Stimulated activated naive CD4-positive, alpha-beta T cell treated with Interleukin-2 at 50 U/mL for 16 hours (primary cell): ENCODE measurements at places on chromosomes 7 and 10.

DNA sequence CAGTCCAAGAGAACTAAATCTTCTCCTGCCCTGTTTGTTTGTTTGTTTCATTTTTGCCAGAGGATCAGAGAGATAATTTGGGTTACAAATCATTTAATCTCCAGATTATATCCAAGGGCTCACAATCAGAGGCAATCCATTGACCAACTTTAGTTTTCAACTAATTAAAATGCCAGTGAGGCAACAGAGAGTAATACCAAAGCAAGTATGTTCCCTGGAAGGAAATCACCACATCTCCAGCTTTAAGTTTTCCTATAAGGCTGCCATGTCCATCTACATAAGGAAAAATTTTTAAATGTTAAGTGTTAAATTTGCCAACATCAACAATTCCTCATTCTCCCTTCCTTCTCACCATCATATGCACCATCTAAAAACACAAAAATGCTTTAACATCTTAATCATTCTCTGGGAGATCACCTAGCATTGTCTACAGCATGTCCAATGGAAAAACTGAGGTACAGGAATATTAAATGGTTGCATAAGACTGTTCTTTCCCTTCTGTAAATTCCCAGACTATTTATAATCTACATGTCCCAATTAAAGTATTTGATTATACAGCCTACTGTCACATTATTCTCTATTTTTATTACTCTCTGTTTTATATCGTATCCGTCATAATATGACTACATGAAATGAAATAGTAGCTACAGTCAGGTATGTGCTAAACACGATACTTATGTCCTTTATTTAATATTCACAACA lies 14.1 kb downstream of the USP54 start:
- no peak for DNase-seq

- no peak for DNase-seq
Observed at GRCh38 chr7:140641524-140642195, 1.0 kb upstream of the DENND2A start.

- DNase-seq: peak; percentile 52
Observed at GRCh38 chr10:6647811-6648526, 67.9 kb upstream of the PRKCQ start.

- DNase-seq: no peak
Observed at GRCh38 chr10:86775870-86776180, 19.4 kb downstream of the BMPR1A start.

DNA sequence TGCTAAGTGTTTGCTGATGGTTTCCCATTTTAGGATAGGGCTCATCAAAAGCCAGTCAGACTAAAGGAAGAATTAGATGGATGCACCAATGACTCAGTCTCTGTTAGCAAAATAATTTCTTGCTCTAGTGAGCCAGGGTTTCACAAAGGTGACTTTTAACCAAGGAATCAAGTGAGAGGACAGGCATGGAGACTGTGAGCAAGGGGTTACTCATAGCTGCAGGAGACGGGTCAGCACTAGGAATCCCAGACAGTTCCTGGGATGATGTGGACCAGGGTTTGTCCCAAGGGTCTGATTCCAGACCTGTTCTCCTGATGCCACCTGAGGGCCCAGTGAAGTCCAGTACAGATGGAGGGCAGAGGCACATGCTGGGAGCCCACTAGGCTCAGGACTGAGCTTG lies 138.1 kb downstream of the NOC3L start:
- DNase-seq: no peak

- no peak for DNase-seq
Observed at GRCh38 chr7:12244129-12244528, 33.0 kb downstream of the TMEM106B start.

- DNase-seq: no peak
Observed at GRCh38 chr7:22896917-22897316, 74.3 kb upstream of the TOMM7 start.

GRCh38 chr10:112951359-112952281 lies 1.6 kb downstream of the TCF7L2 start:
- DNase-seq: peak; percentile 28

GRCh38 chr10:61795551-61795950 lies 105.9 kb upstream of the ARID5B start:
- DNase-seq: no peak

GRCh38 chr10:131085091-131085860 lies 226.2 kb downstream of the TCERG1L start:
- DNase-seq: no peak

- no peak for DNase-seq
Observed at GRCh38 chr10:110782616-110783015, 89.1 kb upstream of the PDCD4 start.

- no peak for DNase-seq
Observed at GRCh38 chr10:62620491-62620890, 184.0 kb upstream of the ADO start.

- no peak for DNase-seq
Observed at GRCh38 chr7:70872188-70872587, 259.8 kb upstream of the GALNT17 start.

DNA sequence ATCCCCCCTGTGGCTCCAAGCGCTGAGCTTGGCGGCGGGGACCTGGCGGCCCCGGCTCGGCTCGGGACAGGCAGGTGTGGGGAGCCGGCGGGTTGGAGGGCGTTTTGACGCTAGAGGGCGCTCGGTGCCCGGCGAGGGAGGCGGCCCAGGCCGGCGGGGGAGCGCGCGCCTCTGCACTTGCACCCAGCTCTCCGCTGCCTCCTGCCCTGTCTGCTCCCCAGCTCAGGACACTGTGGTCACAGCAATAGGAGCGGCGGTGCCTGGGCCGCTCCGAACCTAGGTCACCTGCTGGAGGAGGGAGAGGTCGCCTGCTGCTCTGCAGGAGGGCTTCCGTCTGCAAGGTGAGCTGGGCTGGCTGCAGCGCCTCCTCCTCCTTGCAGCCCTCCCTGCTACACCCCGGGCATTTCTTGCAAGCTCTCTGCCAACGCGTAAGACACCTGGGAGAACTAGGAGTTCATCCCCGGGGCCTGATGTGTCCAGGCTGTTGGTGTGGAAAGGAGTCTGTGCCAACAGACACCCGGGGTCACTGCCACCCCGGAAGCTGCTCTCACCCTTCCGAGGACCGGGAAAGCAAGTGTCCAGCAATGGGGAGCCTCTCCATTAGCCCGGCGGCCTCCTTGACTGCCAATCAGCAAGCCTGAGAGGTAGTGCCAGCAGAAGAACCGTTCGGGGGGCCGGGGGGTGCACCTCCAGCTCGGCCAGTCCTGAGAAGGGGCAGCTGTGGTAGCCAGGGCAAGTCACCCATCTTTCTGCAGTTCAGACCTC lies 620.4 kb downstream of the GALNT17 start:
- no peak for DNase-seq

GRCh38 chr10:34916314-34916713 lies 101.2 kb upstream of the PARD3 start:
- DNase-seq: no peak

DNA sequence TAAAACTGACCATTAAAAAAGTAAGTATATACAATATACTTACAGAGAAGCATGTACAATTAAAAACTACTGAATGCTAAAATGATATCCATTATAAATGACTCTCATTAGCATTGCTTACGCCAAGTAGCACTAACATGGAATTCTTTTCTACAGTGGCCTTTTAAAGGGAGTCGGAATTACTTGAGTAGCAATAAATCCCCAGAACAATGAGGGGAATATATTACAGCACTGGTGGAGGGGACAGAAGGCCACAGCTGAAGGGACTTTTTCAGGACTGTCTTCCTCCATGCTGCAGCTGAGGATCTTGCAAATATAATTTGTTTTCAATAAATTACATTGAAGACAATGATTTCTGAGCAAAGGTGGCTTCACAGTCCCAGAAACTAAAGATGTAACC lies 97.0 kb downstream of the ALOX5 start:
- no peak for DNase-seq

DNA sequence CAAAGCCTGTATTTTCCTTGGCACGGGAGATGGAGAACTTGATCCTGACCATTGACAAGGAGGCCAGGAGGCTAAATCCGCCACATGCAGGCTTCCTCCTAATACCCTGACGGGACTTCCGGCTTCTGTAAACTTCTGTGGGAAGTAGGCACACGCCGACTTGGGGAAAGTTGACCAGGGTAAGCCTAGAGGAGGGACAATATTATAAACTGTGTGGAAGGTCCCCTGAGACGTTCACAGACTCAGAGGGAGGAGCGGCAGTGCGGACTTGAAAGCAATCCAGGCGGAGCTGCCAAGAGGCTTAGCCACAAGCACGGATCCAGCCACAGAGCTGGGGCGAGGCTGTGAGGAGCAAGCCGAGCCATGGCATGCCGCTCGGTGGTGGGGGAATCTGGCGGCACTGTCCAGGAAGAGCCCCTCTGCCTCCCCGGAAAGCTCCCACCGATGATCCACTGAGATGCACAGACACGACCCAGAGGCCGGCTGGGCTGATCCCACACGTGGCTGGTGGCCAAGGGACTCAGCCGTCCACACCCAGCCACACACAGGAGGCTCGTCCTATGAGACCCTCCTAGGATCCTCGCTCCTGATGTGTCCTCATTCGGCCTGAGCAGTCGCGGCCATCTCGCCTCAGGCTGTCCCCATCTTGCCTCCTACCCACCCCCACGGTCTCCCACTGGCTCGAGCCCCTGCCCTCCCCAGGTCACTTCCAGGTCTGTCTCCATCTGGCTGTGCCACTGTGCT lies 40.0 kb upstream of the INSIG1 start:
- no peak for DNase-seq

DNA sequence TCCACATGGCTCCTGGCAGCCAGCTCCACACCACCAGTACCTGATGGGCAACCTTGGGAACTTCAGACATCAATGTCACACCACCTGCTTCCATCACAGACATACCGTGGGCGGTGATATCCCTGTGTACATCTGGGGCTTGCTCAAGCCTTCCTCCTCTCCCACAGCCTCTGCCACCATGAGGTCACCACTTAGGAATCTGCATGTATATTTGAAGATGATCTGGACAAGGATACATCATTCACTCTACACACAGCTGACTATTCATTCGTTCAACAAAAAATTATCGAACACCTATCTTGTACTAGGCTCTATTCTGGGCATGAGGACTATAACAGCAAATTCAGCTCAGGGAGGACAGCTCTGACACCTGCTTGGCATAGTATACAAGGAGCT lies 6.8 kb downstream of the DLG5 start:
- DNase-seq: no peak

DNA sequence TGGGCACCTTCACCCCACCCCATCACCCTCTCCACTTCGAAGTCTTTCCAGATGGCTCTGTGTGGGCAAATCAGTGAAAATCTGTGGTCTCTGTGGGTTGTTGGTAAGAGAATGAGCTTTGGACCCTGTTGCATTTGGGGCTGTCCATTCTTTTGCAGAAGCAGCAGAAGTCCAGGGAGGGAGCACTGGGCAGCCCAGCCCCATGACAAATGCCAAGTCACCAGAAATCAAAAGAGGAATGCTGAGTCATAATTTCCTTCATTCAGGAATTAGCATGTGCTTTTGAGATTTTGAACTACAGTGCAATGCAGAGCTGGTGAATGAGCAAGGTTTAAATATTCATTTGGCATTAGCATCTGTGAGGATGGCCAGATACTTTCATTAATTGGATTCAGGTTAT lies 556.2 kb downstream of the LRMDA start:
- DNase-seq: no peak

GRCh38 chr10:69645296-69646184 lies 15.5 kb downstream of the FAM241B start:
- no peak for DNase-seq

DNA sequence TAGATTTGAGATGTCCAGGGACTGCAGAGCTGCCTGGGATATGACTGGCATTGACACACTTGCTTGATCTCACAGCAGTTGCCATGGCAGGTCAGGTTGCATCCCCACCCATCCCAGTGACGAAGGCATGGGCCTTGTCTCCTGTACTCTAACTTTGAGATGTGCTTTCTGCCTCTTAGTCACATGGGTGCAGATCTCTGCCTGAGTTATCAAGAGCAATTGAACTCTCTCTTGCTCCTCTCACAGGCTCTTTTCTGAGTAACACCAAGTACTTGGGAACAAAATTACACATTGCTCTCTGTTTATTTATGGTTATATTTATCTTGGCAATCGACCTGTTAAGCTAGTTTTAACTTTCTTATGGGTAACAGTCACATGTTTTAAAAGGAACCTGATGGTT lies 237.3 kb downstream of the NSUN6 start:
- DNase-seq: no peak

GRCh38 chr7:50142425-50143017 lies 49.5 kb upstream of the ZPBP start:
- no peak for DNase-seq

DNA sequence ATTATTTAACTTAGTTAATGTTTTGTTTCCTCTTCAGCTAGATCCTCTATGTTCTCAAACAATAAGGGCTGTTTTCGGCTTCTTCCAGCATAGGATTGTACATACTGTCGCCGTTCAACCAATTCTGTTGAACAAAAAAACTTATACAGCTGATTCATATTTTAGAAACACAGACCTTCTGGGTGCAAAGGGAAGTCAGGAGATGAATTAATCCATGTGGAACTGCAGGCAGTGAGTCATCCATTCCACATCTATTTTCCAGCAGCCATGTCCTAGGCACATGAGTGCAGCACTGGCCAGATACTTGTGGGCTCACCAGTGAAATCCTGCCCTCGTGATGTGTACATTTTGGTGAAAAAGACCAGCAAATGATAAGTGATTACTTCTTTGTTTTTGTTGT lies 163.2 kb downstream of the JAZF1 start:
- DNase-seq: no peak

- DNase-seq: peak; percentile 29
Observed at GRCh38 chr7:73623798-73624668, at the start of gene MLXIPL. MLXIPL (minus strand) TSS chr7:73624522; CDS start chr7:73624492, 30 bp downstream.

GRCh38 chr7:209906-210305 lies 17.5 kb downstream of the FAM20C start:
- no peak for DNase-seq

DNA sequence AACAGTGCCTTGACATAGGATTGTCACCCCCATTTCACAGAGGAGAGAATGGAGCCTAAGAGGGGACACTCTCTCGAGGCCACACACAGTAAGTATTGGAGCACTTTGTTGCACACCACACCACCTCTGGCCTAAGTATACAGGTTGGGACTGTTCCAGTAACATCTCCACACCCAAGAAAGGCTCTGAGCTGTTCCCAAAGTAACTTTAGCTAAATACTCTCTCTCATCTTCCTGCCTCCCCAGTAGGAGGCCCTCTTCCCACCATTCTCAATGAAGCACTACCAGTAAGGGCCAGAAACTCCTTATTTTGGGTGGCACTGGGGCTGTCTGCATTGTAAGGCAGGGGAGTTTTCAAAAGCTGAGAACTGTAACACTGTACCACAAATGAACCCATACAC lies 189.5 kb downstream of the ZNF438 start:
- no peak for DNase-seq

DNA sequence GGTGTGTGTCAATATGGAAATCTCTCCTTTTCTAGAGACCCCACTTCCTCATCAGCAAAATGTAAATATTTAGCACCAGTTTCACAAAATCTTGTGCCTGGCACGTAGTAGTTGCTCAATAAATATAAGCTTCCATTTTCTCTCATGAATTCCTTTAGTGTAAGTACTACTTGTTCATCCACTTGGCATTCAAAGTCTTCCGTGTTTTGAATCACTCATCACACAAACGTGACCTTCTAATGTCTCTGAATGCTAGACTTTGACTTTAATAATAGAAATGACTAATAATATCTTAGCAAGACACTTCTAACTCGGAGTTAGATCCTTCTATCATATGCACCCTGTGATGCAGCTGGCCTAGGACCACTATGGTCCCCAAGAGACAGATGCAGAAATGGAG lies 168.7 kb upstream of the ZNF32 start:
- no peak for DNase-seq

GRCh38 chr7:158102897-158103296 lies 484.7 kb downstream of the PTPRN2 start:
- no peak for DNase-seq

- peak; percentile 20 for DNase-seq
Observed at GRCh38 chr10:109914966-109915365, 8.3 kb downstream of the XPNPEP1 start.
